ENCODE measurements at places on chromosomes 13 and 19. TPM values are rescaled to one million over a fixed set of nuclear protein-coding genes. Genes with fewer than 3 reads are reported as not detected.

ZNF653 gene
- 44.9 TPM for total RNA-seq

GPC5 gene
- 1.4 TPM for total RNA-seq

GRCh38 chr13:75770592-75771011 lies 134.5 kb downstream of the LMO7 start:
- no peaks in the 10 kb centered on the region for H3K36me3 ChIP-seq
- DNase-seq = no peak
- no peak overlapping the region for H3K4me3 ChIP-seq
- H3K27me3 ChIP-seq = no peaks in the 10 kb centered on the region
- no peak overlapping the region for H3K27ac ChIP-seq
- peaks cover 20% of the 10 kb centered on the region for H3K4me1 ChIP-seq

- no peaks in the 10 kb centered on the region for H3K4me1 ChIP-seq
- DNase-seq = no peak
- H3K36me3 ChIP-seq = no peaks in the 10 kb centered on the region
- H3K4me3 ChIP-seq = no peak overlapping the region
These were observed 166.1 kb upstream of the MYO16 start for GRCh38 chr13:108463340-108463739.
